ENCODE measurements at places on chromosomes 2 and 18.

DNA sequence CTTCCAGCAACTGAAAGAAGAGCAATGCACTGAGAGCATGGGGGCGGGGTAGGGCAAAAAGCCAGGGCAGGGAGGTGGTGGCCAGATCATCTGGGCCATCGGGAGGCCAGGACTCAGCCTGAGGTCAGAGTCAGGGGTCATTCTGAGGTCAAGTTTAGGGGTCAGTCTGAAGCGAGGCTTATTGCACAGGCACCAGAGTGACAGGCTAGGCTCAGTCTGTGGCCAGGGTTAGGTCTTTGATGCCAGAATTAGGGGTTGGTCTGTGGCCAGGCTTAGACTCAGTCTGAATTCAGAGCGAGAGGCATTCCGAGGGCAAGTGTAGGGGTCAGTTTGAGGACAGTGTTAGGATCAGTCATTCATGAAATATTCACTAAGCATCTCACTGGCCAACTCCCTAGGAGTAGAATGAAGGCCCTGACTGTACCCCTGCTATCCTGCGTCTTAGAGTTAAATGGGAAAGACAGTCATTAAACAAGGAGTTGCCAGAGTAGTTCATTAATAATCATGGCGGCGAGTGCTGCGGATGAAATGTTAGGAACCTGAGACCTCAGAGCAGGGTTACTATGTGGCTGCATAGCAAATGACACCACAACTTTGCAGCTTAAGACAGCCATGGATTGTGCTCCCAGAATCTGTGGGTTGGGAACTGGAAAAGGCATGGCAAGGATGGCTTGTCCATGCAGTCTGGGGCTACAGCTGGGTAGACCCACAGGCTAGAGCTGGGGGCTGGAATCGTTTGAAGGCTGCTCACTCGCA, 198.7 kb downstream of the CYP26B1 start:
- no peak for DNase-seq

DNA sequence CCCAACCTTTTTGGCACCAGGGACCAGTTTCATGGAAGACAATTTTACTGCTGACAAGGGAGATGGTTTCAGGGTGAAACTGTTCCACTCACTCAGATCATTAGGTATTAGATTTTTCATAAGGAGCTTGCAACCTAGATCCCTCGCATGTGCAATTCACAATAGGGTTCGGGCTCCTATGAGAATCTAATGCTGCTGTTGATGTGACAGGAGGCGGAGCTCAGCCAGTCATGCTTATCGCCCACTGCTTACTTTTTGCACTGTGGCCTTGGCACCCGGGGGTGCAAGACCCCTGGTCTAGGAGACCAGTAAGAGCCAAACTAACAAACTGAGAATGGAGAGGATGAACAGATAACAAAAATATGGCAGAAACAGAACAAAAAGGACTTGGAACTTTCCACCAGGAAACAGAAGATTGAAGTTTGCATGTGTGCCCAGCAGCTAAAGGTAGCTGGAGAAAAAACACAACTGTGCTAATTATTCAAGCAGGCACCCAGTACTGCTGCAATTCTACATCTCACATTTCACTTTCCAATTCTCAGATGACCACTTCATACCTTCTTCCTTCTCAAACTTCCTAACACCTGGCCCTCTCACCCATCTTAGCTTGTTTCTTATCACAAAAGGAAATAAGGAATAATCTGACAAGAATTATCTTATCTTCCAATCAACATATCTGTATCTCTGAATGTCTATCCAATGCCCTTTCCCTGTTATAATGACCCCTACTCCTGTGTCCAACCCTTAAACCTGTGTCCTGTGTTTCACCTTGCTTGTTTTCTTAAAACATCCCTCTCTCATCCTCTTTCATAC, 24.8 kb downstream of the SP3 start:
- no peak for DNase-seq

DNA sequence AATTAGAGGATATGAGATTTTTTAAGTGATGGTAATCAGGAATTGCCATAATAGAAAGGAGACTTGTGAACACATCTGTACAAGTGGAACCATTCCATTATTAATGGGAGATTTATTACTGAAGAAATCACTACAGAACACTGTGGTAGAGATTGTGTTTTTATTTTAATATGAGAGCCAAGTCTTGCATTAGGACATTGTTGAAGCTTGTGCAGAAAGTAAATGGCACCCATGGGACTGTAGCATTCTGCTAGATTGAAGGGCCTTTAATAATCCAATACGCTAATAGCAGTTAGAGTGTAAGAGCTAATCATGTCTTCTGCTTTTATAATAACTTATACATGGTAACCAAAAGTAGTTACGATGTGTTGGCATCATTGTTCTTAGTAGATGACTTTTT, 83.6 kb downstream of the VRK2 start:
- DNase-seq = no peak

DNA sequence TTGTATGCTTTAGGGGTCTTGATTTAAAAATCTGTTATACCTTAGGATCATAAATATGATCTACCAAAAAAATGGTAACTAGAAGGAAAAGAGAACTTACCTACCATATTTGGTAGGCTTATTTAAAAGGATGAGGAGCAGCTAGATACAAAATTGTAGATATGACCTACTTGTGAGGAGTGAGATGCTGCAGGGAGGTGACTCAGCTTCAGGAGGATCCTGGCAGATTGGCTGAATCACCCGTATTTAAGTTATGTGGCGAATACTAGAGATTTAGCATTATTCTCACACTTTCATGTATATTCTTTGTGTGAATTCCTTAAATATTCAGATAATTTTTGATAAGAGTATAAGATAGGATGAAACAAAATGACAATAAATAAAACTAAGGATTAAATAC, 657.3 kb upstream of the LINC00305 start:
- DNase-seq = no peak

DNA sequence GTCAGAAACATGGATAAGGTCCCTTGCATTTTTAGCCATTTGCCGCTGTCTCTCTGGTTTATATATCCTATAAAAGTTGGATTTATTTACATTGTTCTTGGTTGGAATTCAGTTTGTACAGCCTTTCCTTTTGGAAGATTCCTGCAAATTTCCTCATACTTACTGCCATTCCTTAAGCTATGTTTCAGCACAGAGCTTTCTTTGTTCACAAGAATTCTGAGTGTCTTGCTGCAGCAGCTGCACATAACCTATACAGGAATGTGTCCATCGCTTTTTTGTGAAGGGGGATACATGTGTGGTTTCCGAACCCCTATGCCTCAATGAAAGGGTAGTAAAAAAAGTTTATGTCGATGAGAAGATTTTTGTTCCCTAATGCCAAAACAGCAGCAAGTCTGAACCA, 48.3 kb upstream of the CCDC68 start:
- DNase-seq = no peak

GRCh38 chr2:216574046-216574445, 59.2 kb upstream of the IGFBP2 start:
- DNase-seq = no peak

- DNase-seq = no peak
Observed at GRCh38 chr18:71760541-71760940, 783.6 kb downstream of the CBLN2 start.

GRCh38 chr18:5738526-5738925, 156.8 kb downstream of the TMEM200C start:
- no peak for DNase-seq

DNA sequence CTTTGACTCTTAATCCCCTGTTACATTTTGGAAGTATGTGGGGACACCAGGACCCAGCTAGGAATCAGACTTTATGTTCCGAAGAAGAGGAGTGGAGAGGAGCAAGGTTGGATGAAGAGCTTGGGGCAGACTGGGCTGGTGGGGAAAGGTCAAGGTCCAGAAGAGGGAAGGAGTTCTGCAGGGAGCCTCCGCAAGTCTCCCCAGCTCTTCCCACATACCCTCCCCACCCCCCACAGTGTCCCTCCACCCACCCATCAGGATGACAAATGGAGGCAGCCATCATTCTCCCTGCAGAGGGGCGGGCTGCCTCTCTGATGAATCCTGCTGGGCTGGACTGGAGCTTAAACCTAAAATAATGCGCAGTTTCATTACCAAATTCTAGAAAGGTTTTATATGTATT, 77.2 kb downstream of the ACKR3 start:
- DNase-seq = no peak

DNA sequence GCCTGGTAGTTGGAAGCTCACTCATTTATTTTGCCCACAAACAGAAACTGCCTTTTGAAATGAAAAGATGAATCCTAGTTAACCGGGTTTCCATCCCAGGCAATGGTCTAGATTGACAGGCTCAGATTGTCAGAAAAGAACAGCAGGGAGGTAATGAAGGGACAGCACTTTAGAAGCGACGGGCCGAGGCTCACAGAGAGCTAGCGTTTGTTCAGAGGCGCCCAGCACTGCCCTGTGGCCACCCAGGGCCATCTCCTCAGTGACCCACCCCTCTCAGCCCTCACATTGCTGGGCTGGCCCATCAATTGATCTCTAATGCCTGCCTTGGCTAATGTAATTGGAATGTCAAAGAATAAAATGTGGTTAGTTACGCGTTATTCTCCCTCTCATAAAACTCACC, 304.8 kb downstream of the CDCA7 start:
- DNase-seq = no peak
